ENCODE measurements at places on chromosomes 11 and 22.

DNA sequence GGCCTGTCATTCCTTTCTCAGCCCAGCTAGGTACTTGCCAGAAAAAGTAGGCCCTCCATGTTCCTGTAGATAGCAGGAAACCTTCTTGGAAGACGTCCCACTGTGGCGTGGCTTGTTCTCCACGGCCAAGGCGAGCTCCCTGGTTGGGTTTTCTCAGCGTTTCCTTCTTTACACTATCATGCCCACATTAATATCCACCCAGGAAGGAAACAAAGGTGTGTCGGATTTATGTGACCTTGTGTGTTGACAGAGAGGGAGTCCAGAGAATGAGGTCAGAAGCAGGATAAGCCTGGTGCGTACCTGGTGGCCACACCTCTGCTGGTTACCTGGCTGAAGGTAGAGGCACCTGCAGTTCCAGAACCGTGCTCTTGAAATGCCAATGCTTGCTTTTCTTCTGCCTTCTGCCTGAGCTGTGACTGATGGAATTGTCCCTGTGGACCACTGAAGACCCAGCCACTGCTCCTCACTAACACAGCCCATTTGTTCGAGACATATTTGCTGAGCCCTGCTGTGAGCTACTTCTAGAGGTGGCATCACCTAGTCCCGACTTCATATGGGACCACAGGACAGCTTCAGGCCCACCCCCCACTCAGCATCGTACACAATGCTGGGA is 7.9 kb downstream of the ASPHD2 start:
- no peak for DNase-seq

GRCh38 chr11:20618083-20618482 is 18.7 kb downstream of the SLC6A5 start:
- no peak for DNase-seq

DNA sequence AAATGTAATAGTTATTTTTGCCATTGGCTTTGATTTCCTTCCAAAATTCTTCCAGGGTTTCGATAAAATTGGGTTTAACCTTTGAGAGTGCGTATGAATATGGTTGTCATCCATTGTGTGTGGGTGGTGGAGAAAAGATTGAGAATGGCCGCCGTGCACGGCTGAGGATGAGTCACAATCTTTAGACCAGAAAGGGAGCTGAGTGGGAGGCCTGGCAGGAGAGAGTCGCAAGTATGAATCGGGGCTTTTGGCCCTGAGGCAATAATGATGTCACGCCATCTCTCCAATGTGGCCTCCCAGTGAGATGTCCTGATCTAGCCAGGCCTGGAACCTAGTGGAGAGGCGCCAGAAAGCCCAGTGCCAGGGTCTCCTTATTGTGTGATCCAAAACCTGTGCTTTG is 33.1 kb upstream of the SMPD1 start:
- no peak for DNase-seq

DNA sequence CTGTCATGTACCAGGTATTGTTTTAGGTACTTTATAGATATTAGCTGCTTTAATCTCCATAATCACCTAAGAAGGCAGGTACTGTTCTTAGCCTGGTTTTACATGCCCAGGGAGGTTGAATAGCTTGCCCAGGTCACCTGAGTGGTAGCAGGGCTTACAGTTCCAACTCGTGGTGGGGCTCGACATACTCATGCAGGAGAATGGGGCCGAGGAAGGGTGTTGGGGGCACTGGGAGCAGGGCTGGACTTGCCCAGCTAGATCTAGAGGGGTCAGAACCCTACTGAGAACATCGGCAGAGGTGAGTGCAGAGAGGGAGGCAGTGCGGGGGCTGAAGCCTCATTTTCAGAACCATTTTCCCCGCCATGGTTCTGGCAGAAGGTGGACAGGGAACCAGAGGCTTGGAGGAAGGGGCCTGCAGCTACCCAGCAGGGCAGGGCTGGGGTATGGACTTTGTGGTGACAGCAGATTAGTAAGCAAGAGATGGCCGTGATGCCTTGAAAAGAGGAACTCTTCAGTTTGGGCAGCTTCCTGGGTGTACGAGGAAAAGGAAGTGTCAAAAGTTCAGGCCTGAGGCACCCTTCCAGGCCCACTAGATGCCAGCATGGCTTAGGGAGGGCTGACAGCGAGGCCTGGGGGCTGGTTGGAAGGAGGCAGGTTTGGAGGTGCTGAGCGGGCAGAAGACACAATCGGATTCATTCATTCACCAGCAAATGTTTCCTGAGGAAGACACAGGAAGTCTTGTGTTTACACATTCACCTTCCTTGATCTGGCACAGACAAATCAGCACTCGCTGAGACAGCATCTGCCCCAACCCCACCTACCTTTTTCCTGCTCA is 54.7 kb upstream of the LYVE1 start:
- DNase-seq: peak; percentile 12

DNA sequence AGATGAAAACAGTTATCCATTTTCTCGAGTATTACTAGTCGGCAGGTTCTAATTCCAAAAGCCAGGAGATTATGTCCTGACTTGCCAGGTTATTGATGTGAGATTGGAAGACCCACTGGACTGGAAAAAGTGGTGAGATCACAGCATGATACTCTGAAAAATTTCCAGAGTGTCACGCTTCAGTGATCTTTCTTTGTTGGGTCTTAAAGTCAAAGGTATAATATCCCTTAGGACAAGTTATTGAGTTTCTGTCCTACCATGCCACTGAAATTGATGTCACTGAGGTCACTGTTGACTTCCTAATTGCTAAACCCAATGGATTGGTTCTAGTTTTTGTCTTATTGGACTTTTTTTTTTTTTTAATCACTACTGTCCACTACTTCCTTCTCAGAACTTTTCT is 104.5 kb upstream of the GRAMD1B start:
- no peak for DNase-seq

- DNase-seq: no peak
Observed at GRCh38 chr11:87180742-87181141, 143.0 kb downstream of the TMEM135 start.

GRCh38 chr11:10641177-10641911 is 52.2 kb downstream of the IRAG1 start:
- DNase-seq: no peak

DNA sequence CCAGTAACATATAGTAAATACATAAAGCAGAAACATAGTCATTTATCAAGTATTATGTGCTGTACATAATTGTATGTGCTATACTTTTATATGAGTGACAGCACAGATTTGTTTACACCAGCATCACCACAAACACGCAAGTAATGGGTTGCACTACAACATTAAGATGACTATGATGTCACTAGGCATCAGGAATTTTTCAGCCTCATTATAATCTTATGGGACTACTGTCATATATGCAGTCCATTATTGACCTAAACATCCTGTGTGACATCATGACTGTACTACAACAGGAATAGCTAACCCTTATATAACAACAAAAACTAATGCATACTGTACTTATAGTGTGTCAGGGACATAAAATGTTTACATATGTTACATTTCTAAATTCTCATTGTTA is 50.2 kb upstream of the IZUMO1R start:
- no peak for DNase-seq

DNA sequence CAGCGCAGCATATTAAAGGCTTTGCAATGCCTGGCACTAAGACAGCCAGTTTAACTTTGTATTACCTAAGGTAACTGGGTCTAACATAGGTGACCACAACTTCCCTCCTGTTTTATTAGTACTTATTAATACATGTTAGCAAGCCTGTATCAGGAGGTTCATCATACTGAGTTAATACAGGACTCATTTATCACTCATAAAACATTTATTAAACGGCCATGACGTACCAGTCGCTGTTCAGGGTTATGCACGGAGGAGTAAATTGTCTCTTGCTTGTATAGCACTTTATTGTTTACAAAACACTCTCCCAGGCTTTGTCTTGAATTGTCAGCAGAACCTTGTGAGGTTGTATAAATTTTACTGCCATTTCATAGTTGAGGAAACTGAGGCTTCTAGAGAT is 55.7 kb downstream of the TEAD1 start:
- no peak for DNase-seq

DNA sequence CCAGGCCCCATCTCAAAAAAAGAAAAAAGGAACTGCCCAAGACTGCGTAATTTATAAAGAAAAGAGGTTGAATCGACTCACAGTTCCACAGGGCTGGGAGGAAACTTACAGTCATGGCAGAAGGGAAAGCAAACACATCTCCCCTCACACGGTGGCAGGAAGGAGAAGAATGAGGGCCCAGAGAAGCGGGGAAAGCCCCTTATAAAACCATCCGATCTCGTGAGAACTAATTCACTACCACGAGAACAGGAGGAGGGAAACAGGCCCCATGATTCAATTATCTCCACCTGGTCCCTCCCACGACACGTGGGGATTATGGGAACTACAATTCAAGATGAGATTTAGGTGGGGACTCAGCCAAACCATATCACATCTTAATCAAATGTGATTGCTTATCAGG is 82.2 kb downstream of the BUD13 start:
- DNase-seq: no peak

GRCh38 chr22:48931452-48931851 is 896.2 kb downstream of the BRD1 start:
- no peak for DNase-seq
